CD8-positive, alpha-beta T cell (primary cell): ENCODE measurements at places on chromosomes 3 and 15.

DNA sequence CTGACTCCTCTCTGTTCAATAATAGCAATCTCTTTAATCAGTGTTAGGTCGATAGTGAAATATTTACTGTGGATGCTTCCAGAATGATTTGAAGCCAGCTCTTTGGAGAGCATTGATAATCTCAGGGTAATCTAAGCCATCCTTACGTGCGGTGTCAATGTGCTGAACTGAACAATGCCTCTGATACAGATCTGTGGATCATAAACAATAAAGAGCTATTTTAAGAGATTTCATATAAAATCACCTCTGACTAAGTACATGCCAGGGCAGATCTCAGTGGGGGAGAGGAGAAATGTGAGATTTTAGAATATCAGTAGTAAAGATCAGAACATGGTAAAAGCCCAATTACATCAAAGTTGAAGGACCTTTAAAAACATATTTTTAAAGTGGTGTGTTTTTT is 319.3 kb upstream of the GBE1 start:
- no peak for DNase-seq

GRCh38 chr15:94403331-94403730 is 172.0 kb downstream of the MCTP2 start:
- DNase-seq: no peak

- DNase-seq: no peak
These were observed 396.3 kb upstream of the PROK2 start for GRCh38 chr3:72181251-72181650.

DNA sequence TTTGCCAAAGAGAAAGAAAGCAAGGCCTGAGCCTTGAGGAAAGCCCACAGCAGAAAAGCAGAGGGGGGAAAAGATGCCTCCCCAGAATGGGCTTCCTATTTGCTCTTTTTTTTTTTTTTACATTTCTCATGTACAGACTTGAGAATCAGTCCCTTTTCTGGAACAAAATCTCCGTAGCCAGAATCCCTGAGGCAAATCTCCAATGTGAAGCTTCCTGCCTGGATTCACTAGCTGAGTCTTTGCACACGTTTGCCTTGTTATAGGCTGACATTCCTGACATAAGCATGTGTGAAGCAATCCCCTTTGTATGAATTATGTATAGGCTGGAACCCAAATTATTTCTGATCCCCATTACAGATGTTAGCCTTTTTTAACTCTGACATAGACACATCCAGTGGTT is 52.2 kb upstream of the ACTL6A start:
- DNase-seq: no peak

GRCh38 chr15:96750361-96750760 is 419.9 kb downstream of the NR2F2 start:
- no peak for DNase-seq

GRCh38 chr15:71115567-71116351 is 488 bp downstream of the THSD4 start:
- no peak for DNase-seq

GRCh38 chr3:78427303-78427702 is 1340.5 kb downstream of the ROBO1 start:
- DNase-seq: no peak

DNA sequence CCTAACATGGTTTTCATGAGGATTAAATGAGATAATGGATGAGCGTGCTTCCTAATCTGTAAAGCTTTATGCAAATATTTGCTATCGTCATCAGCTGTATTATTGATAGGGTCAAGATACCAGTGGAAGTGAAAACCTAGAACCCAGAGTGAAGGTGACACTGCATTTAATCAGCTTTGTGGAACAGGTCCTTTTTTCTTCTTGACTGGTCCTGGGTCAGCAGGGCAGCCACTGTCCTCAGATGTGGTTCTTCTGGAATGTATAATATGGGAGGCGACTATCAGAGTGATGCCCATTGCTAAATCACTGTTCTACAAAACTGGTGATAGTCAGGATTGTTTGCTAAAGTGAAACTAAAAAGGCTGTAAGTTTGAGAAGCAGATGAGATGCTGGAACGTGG is 41.4 kb downstream of the SORD start:
- no peak for DNase-seq

GRCh38 chr3:114370537-114371174 is 76.8 kb downstream of the TIGIT start:
- DNase-seq: peak; percentile 18

- DNase-seq: no peak
These were observed 12.0 kb upstream of the CDIN1 start for GRCh38 chr15:36567445-36567844.

- DNase-seq: no peak
These were observed 38.2 kb downstream of the B3GALNT1 start for GRCh38 chr3:161066930-161067329.

DNA sequence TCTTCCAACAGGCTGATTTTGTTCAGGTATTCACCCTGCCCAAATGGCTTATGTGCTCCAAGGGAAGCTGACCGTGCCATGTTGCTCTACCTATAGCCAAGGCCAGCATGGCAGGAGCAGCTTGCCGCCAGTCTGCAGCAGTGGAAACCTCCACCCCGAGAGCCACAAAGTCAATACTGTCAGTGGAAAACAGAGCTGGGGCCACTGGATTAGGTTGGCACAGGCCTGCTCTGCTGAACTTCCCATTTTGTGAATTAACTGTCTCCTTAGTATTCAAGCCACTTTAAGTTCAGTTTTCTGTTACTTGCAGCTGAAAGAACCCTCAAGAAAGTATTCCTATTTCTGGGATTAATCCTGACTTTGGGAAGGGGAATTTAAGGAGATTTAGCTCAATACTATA is 63.8 kb upstream of the XCR1 start:
- no peak for DNase-seq

- peak; percentile 37 for DNase-seq
These were observed 1.3 kb downstream of the ZNF710 start for GRCh38 chr15:90002428-90002844.

DNA sequence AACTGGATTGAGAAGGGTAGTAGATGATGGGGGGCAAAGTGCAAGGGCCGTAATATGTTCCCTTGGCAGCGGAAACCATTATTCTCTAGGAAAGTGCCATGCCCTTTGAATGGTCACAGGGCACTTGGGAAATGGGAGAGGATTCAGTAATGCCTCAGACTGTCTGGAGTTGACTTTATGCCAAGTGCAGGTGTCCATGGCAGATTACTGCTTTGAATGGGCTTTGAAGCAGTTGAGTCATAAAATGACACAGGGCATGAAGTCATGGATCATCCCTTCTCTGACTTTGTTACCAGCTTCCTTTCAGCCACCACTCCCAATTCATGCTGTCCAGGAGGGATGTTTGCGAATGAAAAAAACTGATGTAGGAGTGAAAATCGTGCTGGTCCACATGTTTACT is 20.1 kb downstream of the AADACL2 start:
- DNase-seq: no peak

- DNase-seq: no peak
These were observed 5.4 kb upstream of the LINGO1 start for GRCh38 chr15:77637851-77638692.

DNA sequence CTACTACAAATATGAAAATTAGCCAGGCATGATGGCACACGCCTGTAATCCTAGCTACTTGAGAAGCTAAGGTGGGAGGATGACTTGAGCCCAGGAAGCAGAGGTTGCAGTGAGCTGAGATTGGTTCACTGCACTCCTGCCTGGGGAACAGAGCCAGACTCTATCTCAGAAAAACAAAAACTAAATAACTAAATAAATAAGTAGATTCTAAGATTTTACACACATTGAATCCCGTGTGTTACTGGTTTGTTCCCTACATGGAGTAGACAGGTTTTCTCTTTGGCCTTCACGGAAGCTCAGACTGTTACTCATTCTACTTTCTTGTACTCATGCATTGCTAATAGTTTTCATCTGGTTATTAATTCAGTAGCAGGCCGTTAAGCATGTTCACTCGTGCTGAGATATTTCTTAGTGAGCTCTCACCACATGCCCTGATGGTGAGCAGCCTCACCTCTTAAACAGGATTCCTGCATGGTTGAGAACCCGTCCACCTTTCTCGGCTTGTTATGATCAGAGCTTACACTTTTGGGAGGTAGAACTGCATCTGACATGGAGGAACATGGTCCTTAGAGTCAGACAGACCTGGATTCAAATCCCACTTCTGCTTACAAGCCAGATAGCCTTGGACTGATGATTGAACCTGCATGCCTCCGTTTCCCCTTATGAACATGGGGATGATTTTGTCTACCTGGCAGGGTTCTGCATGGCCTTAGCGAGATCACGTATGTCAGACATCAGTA is 49.1 kb downstream of the CMTM7 start:
- DNase-seq: no peak

- DNase-seq: no peak
These were observed 88.6 kb downstream of the LRIG1 start for GRCh38 chr3:66411961-66412887.

DNA sequence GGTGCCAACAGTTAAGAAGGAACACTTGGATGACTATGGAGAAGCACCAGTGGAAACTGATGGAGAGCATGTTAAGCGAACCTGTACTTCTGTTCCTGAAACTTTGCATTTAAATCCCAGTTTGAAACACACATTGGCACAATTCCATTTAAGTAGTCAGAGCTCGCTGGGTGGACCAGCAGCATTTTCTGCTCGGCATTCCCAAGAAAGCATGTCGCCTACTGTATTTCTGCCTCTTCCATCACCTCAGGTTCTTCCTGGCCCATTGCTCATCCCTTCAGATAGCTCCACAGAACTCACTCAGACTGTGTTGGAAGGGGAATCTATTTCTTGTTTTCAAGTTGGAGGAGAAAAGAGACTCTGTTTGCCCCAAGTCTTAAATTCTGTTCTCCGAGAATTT is 3.0 kb downstream of the SKIL start:
- no peak for DNase-seq

DNA sequence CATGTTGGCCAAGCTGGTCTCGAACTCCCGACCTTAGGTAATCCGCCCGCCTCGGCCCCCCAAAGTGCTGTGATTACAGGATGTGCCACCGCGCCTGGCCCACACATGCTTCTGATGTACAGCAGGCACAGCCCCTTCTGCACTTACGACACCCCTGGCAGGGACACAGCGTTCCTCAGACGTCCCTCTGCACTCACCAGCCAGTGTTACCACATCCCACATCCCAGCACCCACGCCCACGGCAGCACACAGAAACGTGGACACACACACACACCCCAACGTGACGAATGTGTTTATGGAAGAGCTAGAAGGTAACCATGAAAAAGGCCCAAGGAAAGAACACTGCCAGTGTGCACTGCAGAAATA is 576 bp upstream of the RPAP1 start:
- peak; percentile 61 for DNase-seq

DNA sequence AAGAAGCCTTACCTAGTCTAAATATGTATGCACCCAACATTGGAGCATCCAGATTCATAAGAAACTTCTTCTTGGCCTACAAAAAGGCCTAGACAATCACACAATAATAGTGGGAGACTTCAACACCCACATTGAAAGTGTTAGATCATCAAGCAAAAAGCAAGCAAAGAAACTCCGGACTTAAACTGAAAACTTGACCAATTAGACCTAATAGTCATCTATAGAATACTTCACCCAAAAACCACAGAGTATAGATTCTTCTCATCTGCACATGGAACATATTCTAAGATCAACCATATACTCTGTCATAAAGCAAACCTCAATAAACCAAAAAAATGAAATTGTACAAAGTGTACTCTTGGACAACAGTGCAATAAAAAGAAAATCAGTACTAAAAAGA is 22.3 kb upstream of the OR5K4 start:
- no peak for DNase-seq

GRCh38 chr15:34724481-34724880 is 30.3 kb downstream of the GJD2 start:
- DNase-seq: no peak

GRCh38 chr3:90253131-90253530 is 1145.7 kb downstream of the EPHA3 start:
- DNase-seq: no peak

- no peak for DNase-seq
These were observed 439 bp downstream of the DZIP3 start for GRCh38 chr3:108589998-108590323.

- DNase-seq: no peak
These were observed 215.2 kb downstream of the OSBPL10 start for GRCh38 chr3:31765871-31766270.

DNA sequence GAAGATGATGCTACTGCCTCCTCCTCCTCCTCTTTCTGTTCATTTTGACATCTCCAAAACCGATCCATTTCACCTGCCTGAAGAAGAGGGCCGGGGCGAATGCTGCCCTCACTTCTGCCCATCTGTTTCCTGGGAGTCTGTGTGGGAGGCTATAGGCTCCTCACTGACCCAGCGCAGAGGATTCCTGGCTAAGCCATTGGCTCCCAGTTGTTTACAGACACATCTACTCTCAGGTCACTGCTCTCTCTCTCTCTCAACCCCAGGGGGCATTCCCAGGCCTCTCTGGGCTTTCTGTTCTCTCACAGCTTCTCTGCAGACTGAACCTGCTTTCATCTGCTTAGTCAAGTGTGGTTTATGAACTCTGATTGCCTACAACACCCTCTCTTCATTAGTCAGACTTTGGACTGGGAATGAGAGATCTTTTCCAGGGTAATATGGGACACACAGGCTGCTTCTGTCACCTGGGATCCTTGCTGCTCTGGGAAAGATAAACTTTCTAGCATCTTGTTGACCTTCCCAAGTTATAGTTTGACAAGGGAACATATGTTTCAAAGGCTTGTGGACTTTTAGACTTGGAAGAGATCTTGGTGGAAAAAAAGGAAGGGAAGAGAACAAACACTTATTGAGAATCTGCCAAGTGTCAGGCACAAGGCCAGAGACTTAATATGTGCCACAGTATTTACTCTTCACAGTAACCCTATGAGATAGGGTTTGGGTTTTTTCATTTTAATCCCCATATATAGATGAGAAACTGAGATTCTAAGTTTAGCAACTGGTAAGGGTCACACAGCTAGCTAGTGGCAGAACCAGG is 30.2 kb upstream of the USP3 start:
- DNase-seq: peak; percentile 53

DNA sequence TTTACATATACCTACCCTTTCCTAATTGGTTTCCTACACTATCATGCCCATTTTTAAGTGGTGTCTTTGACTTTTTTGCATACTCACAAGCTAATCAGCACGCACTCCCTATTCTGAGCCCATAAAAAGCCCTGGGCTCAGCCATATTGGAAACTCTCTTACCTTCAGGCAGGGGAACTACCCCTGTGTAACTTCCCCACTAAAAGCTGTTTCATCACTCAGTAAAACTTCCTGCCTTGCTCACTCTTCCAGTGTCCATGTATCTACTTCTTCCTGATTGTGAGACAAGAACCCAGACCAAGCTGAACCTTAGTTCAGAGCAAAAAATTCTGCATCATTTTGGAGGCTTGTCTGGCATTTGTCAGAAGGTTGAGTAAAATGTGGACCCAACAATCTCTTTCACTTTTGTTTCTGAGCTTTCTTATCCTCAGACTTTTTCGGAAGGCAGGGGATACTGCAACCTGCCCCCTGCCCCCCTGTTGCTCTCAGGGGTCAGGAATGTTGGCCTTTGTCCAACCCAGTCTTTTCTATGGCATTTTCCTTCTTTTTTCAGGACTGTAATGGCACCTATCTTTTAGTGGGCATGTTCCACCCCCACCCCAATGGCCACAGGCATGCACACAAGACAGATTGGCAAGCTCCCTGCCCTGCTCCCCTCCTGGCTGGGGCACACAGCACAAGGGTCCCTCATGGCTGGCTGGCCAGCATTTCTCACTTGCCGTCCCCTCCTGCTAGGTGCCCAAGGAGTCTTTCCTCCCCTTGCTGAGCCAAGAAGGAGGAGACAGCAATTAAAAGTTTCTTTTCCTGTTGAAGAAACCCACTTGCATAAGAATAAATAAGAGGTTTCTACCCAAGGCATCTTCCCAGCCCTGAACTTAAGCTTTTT is 26.3 kb upstream of the TMEM45A start:
- DNase-seq: no peak
